ENCODE measurements at places on chromosomes 13 and 19.

DNA sequence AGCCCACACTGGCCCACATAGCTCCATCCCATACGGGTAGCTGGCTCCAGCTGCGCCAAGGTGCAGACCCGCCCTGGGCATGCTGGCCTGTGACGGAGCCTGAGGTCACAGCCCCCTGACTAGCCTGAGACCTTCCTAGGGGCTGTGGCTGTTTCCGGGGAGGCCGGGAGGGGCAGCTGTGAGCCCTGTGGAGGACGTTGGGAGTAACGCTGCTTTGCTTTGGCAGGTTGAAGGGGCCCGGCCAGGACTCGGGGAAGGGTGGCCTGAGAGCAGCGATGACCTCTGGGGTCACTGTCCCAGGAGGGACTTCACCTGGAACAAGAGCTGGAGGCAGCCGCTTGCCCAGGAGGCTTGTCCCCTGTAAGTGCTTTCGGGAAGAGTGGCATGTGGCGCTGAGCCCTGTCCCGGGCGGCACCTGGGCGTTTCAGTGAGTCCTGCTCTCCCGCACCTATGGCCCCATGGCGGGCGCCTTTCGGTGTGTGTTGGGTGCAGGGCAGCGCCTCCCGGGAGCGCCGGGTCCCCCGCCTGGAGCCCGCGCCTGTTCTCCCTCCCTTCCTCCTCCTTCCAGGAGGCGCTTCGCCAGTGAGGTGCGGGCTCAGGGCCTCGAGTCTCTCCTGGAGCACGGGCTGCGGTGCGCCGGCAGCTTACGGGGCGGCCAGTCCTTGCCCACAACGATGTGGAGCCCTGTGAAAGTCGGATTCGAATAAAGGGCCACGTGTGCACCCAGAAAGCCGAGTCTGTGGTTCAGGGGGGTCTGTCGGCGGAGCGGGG, 1.1 kb upstream of the FAM174C start:
- no peak for DNase-seq

DNA sequence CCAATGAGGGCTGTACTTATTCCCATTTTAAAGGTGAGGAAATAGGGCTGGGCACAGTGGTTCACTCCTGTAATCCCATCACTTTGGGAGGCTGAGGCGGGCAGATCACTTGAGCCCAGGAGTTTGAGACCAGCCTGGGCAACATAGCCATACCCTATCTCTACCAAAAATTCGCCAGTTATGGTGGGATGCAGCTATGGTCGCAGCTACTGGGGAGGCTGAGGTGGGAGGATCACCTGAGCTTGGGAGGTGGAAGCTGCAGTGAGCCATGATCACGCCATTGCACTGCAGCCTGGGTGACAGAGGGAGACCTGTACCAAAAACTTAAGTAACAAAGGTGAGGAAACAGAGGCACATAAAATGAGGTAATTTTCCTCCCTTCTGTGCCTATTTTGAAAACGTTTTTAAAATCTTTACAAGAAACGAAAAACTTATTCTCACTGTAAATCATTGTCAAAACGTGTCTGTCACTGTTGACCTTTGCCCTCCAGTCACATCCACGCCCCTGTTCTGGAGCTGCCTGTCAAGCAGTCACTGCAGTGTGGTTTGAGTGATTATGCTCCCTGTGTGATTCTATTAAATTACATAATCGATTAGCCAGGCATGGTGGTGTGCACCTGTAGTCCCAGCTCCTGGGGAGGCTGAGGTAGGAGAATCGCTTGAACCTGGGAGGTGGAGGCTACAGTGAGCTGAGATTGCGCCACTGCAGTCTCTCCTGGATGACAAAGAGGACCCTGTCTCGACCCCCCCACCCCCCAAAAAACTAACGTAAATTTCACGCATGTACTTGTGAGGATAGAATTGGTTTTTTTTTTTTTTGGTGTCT, 12.5 kb downstream of the NOP53 start:
- no peak for DNase-seq

DNA sequence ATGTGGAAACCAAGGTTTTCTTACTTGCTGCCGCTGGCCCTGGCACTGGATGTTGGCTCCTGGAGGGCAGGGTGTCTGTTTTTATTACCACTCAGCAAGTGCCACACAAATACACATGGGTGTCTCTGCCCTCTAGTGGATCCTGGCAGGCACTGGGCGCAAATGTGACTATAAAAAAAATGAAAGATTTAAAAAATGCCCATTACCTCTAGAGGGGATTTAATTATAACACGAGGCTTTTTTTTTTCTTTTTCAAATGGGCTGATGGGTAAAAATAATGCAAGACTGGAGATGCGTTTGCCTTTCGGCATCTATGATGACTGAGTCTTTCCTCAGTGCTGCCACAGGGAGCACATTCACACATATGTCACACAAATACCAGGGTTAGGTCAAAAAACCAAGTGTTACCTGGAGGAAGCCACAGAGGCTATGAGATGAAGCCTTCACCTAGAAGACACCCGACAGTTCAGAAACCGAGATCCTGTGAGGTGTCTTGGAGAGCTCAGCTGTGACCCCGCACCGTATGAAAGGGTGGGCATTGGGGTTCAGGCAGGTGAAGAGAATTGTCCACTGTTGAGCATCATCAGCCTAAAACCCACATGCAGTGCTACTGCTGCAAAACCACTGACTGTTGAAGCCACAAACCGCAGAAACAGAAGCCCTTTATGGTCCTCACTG, 25.7 kb downstream of the CHAMP1 start:
- peak; percentile 33 for DNase-seq

DNA sequence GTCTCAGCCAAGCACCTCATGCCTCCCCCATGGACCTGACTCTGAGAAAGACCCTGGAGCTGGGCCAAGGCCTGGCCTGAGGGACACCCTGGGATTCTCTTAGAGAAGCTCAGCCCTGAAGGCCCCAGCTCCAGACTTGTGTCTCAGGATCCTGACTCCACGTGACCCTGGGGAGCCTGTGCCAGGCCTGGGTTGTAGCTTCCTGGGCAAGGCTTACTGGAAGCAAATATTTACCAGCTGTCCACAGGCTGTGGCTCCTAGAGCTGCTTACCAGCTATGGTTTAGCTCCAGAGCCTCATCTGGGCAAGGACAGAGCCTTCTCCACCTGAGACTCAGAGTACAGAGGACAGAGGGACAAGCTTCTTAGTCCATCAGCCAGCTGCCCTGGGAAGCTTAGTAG, 61.0 kb upstream of the CEACAM8 start:
- DNase-seq = no peak

- DNase-seq = no peak
These were observed 15.4 kb downstream of the CERS4 start for GRCh38 chr19:8224394-8225145.

GRCh38 chr13:79805317-79805716, 324.4 kb downstream of the NDFIP2 start:
- no peak for DNase-seq

- no peak for DNase-seq
These were observed 26.5 kb upstream of the FOXO1 start for GRCh38 chr13:40692946-40693345.

GRCh38 chr19:47598407-47599349, 10.3 kb upstream of the BICRA start:
- no peak for DNase-seq

GRCh38 chr19:49356382-49356781, 5.8 kb downstream of the TEAD2 start:
- DNase-seq = no peak

- no peak for DNase-seq
These were observed 23.9 kb downstream of the PIBF1 start for GRCh38 chr13:72805676-72806346.

DNA sequence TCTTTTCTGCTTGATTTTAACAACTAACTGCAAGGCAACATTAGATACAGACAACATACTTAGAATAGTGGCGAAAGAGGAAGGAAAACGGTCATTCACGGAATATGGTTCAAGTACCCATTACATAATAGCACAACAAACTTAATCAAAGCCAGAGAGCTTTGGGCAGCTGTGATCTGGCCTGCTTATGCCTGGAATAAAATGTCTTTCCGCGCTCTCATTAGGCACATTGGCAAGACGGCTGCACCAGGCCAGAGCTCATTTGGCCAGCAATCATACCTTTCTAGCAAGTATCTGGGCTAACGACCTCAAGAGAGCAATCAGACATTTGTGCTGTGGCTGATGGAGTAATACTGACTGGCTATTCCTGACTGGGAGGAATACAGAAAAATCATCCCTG, 112.8 kb downstream of the NALCN start:
- DNase-seq = no peak

GRCh38 chr13:63880705-63881104, 2465.1 kb upstream of the PCDH20 start:
- no peak for DNase-seq

- peak; percentile 17 for DNase-seq
These were observed 658 bp upstream of the ISOC2 start for GRCh38 chr19:55461974-55462626.

DNA sequence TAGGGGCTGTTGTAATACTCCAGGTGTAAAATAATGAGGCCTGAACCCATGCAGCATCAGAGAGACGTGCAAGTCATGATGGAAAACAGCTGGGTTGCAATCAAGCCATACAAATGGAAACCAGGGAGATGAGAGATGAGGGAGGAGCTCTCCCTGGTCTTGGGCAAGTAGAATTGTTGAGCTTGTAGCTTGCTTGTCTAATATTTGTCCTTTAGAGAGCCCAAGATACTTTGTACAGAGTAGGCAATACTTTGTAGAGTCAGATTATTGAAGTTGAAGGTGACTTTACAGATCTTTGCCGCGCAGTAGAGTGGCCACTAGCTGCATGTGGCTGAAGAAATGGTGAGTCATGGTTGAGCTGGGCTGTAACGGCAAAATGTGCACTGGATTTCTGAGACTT, 8.3 kb downstream of the ATP8A2 start:
- no peak for DNase-seq

GRCh38 chr19:501646-502045, 5.4 kb downstream of the MADCAM1 start:
- no peak for DNase-seq

DNA sequence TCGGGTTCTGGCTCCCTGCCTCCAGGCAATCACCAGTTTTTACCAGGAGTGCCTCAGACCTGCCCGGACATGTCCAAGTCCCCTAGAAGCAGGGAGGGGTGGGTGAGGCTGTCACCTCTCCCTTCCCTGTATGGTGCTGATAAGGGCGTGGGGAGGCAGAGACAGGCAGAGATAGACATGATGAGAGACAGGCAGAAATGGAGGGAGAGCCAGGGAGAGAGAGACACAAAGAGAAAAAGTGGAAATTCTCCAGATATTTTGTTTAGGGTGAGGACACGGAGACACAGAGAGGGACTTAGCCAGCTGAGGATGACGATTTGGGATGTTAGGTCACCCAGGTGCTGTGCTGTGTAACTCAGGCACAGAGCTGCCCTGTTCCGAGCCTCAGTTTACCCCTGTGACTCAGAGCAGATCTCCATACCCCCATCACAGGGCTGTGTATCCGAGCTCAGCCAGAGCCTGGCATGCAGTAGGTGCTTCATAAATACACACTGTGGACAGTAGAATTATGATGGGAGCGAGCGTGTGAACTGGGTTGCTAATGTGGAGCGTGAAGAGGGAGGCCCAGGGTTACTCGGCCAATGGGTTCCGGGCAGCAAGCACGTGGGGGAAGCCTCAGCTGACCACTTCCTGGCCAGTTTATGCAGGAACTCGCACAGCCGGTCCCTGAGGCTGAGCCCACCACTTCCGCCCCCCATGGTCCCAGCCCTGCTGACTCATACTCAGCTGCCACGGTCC, 11.9 kb upstream of the GDF15 start:
- no peak for DNase-seq

DNA sequence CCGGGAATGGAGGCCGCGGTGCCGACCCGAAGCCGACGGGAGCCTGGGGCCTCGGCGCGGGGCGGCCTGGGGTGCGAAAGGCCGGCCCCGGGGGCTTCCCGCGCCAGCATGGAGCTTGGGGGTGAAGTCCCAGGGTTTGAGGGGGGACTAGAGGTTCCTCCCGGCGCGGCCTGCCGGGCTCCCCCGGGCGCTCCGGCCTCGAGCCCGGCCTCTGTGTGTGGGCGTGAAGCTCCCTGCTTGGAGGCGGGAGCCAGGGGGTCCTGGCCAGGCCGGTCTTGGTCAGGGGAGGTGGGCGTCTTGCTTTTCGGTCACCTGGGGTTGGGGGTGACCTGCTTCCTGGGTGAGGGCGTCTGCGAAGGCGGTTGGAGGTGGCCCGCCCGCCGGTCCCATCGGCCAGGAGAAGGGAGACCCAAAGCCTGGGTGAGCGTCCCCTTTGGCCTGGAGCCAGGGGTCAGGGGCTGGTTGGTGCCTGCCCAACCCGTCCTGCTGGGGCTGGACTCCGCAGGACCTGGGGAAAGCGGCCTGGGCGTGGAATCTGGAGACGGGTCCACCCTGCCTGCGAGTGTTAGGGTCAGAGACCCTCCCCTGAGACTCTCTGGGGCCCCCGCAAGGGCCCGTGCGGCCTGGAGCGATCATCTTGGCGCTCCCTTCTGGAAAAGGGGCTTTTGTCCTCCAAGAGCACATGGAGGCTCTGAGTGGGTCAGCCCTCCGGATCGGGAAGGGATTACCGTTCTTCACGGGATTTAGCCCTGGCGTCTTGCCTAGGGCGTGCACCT, 535 bp downstream of the BSG start:
- no peak for DNase-seq

DNA sequence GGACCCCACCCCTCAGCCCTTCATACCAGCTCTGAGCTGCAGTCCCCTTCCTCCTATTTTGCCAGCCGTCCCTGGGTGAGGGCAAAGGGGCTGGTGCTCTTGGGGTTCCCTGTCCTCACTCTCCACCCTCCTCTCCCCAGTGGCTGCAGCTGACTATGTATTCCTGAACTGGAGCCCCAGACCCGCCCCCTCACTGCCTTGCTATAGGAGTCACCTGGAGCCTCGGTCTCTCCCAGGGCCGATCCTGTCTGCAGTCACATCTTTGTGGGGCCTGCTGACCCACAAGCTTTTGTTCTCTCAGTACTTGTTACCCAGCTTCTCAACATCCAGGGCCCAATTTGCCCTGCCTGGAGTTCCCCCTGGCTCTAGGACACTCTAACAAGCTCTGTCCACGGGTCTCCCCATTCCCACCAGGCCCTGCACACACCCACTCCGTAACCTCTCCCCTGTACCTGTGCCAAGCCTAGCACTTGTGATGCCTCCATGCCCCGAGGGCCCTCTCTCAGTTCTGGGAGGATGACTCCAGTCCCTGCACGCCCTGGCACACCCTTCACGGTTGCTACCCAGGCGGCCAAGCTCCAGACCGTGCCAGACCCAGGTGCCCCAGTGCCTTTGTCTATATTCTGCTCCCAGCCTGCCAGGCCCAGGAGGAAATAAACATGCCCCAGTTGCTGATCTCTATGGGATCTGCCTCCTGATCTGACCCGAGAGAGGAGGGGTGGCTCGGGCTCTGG, 2.4 kb downstream of the COX7A1 start:
- DNase-seq = no peak

GRCh38 chr19:48325265-48325910, at the start of gene EMP3:
Gene EMP3 (plus strand): TSS chr19:48325552. CDS start chr19:48326845, 1,293 bp downstream.
- no peak for DNase-seq

DNA sequence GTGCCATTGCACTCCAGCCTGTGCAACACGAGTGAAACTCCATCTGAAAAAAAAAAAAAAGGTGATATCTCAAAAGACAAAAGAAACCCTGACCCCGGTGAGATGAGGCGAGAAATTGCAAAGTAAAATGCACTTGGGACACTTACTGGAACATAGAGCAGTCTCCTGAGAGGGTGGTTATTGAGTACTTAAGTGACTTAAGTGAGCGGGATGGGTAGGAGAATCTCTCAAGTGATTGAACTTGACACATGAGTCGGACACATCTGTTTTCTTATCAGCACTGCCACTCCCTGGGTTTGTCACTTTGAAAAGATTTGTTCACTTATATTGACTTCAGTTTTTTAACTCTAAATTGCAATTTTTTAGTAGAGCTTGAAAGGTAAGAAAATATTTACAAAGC, 2.8 kb downstream of the ZNF429 start:
- no peak for DNase-seq

- DNase-seq = no peak
These were observed 250.3 kb downstream of the COL4A1 start for GRCh38 chr13:110056640-110057039.
